ENCODE measurements at places on chromosomes 2 and 18.
A peak's percentile ranks its signal among the peaks of the same experiment; 100 is the strongest.

DNA sequence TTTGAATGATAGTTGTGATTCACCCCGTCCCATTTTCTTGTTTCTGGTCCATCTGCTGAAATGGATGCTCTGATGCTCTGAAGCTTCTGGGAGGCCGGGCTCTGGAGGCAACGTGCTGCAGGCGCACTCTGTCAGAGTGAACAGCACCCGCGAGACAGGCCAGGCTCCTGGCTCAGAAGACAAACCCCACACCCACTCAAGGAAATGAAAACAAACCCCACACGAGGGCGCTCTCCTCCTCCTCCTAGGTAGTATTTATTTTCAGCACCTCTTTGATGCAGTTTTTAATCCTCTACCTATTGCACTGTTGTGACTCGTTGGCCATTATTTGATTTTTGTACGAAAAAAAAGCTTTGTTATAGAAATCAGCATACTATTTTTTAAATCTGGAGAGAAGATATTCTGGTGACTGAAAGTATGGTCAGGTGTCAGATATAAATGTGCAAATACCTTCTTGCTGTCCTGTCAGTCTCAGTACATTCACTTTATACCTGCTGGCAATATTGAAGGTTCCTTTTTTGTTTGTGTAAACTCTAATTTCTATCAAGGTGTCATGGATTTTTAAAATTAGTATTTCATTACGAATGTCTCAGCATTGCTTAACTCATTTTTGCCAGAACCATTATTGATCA lies 10.3 kb upstream of the CHST10 start:
- H3K27me3 ChIP-seq: no peaks in the 10 kb centered on the region
- H3K4me3 ChIP-seq: no peak overlapping the region

- H3K4me1 ChIP-seq: peaks cover 7% of the 10 kb centered on the region
- no peak for DNase-seq
- H3K36me3 ChIP-seq: no peaks in the 10 kb centered on the region
Observed at GRCh38 chr2:73922681-73923080, 4.0 kb upstream of the DGUOK start.

- H3K36me3 ChIP-seq: no peaks in the 10 kb centered on the region
- no peak overlapping the region for H3K4me3 ChIP-seq
- H3K27ac ChIP-seq: peak overlapping the region; percentile 54
- no peak for DNase-seq
- H3K4me1 ChIP-seq: peaks cover 24% of the 10 kb centered on the region
Observed at GRCh38 chr2:88737385-88737784, 45.9 kb downstream of the RPIA start.

DNA sequence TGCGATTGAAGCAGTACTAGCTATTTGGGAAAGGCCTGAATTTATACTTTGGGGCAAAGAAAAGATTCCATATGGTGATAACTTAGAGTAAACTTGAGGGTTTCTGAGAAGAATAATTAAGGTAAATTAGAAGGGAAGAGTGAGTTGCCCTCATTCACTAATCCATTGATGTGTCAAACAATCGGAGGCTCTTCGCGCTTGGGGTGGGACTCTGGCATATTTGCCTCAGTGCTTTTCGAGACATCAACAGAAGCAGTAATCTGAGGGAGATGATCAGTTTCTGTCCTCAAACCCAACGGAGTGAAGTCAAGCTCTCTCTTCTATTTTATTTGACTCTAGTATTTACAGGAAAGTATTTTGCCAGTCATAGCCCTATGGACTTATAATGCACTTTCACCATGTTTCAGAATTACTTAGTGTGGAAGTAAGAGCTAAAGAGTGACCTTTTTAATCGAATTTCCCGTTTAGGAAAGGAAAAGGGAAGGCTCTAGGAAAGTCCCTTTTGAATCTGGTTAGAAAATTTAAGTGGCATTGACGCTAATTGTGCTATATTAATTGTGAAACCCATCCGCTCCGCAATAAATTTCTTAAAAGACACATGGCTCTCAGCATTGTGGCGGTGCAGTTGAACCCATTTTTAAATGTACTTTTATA lies 1.3 kb downstream of the RAB10 start:
- H3K27ac ChIP-seq: peak overlapping the region; percentile 100
- peaks cover 40% of the 10 kb centered on the region for H3K4me1 ChIP-seq
- no peaks in the 10 kb centered on the region for H3K36me3 ChIP-seq
- H3K4me3 ChIP-seq: peak overlapping the region; percentile 83

DNA sequence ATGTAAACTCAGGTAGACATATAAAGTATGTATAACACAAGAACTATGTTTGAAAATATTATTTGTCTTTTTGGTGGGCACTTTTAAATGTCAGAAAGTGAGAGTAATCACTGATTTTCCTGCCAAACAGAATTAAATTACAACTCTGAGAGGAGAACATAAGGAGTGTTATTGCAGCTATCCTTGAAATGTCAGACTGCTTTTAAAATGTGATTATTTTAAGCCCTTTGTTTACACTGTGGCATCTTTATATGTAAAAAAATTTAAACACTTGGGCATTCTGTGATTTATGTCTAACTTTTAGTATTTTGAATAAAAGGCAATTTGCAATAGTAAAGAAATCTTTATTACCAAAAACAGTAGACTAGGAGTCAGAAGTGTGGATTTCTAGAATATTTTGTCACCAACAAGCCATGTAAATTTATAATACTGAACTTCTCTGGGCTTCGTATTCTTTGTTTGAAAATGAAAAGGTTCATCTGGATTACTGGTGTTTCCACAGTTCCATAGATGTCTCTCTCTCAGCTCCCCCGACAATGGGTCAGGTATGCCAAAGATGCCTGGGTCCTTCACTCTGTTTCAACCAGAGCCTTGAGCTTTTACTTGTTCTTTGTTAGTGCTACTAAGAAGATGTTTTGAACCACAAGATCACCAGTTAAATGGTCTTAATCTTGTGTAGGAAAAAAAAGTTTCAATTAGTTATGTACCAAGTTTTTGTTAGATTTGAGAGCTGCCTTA lies 38.8 kb downstream of the GULP1 start:
- H3K27me3 ChIP-seq: no peaks in the 10 kb centered on the region
- H3K4me1 ChIP-seq: peaks cover 22% of the 10 kb centered on the region
- DNase-seq: no peak

Data from body of pancreas (tissue), 4 donors.